Mesenteric fat pad (tissue), 1 donor: ENCODE measurements at places on chromosomes 4 and X. TPM values are rescaled to one million over a fixed set of nuclear protein-coding genes. Genes with fewer than 3 reads are reported as not detected.

- DNase-seq, result no peak
Measured at GRCh38 chr4:102535398-102536082, 34.4 kb downstream of the NFKB1 start.

The LRP2BP gene
- 0.64 TPM for total RNA-seq

DNA sequence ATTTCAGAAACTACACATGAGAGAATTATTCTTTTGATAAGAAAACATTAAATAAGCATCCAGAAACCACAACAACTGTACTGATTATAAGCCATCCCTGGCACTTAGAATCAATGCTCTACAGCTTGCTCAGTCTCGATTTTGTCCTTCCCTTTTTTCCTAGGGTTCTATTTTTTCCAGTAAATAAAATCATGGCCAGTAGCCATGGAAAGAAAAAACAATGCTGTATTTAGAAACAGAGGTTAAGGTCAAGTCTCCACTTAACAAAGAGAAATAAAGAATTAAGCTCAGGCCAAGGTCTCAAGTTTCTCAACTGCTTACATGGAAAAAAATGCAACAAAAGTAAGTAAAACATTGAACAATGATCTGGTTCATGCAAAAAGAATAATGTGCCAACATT, 38.7 kb upstream of the GRID2 start:
- DNase-seq, result no peak

GRCh38 chr4:37949636-37950426, 10.4 kb upstream of the PTTG2 start:
- no peak for DNase-seq

GRCh38 chr4:15976456-15977447, 13.8 kb upstream of the FGFBP2 start:
- DNase-seq, result no peak

DNA sequence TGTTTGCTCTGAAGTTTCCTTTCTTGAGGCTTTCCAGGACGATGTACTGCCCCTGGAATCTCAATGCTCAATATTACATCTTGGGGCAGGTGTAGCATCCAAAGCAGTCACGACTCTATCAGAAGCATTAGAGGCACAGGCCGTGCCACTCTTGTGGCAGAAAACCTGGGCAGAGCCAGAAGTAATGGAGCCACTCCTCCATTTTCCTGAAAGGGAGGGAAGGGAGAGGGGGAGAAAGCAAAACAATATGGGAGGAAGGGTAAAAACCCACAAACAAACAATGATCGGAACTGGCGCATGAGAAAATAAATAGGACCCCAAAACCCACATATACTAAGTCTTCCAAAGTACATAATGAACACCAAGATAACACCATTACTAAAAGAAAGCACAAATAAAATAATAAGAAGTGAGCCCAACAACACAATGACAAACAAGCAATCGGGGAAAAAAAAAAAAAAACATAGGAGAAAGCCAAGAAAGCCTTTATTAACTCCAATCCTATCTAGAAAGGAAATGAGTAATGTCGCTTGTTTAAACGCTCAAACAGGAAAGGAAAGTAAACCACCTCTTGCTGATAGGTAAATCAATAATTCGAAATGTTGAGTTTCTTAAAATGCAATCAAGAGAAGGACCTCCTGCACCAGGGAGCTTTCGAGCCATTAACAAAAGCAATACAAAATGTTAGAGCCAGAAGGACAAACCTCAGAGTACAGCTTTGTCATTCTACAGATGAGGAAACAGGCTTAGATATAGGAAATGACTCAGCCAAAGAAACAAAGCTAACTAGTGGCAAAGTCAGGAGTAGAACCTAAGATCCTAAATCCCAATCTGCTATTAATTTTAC, 117.4 kb downstream of the ATRX start:
- no peak for DNase-seq

The DCHS2 gene
- total RNA-seq, result 0.32 TPM

The TMSB15B gene
- 1.7 TPM for total RNA-seq

The TRMT44 gene
- 23.3 TPM for total RNA-seq

DNA sequence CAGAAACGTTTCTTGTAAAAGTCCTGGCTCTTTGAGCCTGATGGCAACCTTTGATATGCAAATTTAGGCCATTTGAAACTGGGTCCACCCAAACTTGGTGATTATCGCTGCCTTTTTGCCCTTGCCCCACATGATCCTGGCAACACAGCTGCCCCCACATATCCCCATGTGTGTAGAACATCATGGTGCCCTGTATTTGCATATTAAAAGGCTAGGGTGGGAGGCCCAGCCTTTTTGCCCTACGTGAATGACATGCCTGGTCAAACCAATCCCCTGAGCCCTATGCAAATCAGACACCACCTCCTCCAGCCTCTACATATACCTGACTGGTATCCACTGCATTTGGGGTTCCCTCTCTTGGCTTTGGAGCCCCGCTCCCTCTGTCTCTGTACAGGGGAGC, 202.4 kb downstream of the MAB21L2 start:
- DNase-seq, result no peak

GRCh38 chr4:86730310-86730709, 118.9 kb downstream of the SLC10A6 start:
- no peak for DNase-seq
